ENCODE measurements at places on chromosomes 2 and 18.

DNA sequence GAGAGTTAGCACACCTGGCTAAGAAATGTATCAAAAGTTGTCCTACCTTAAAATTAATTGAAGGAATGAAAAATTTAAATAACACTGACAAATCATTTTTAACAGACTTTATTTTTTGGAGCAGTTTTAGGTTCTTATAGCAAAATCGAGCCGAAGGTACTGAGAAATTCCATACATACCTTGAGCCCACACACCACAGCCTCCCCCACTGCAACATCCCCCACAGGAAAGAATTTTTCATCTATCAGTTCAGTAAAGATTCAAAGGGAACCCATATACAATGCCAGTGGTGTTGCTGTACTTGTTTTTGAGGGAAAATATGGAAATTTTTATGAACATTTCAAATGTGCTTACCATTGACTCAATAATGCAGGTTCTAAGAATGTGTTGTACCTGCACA lies 169.8 kb upstream of the HS6ST1 start:
- DNase-seq = no peak

GRCh38 chr2:9124231-9124741 lies 82.3 kb upstream of the ASAP2 start:
- DNase-seq = no peak

GRCh38 chr2:64439194-64439593 lies 14.8 kb upstream of the LGALSL start:
- no peak for DNase-seq

DNA sequence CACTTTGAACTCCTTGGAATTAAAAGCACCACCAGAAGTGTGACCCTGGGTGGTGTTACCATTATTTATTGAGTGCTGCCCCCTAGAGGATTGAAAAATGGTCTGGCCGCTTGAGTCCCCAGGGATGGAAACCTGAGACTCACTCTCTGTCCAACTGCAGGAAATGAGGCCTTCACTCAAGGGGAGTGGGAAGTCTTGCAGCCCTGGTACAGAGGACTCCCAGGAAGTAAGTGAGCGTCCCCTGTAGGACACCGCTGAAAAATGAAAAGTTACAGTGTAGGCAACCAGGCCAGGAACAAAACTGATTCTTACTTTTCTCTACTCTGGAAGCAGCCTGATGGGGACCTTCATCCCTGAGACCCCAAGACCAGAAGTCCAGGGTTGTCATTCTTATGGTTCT lies 2.2 kb upstream of the NRP2 start:
- DNase-seq = peak; percentile 87

- no peak for DNase-seq
These were observed 50.5 kb downstream of the PAX3 start for GRCh38 chr2:222248256-222248655.

DNA sequence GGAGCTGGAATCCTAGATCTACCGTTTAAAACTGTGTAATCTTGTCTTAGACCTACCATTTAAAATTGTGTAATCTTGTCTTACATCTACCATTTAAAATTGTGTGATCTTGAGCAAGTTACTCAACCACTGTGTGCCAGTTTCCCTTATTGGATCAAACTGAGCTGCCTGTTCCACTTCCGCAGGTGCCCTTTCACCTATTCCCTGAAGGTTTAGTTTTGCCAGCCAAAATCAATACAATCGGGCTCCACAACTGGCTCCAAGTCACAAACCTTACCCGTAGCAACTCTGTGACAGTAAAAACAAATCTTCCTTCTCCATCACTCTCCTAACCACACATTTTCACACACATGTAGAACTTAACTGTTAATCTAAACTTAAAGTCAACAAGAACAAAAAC lies 20.1 kb downstream of the DOCK10 start:
- no peak for DNase-seq

GRCh38 chr2:133097666-133098065 lies 427.7 kb upstream of the LYPD1 start:
- peak; percentile 12 for DNase-seq
